ENCODE measurements at places on chromosomes 4 and X. TPM values are rescaled to one million over a fixed set of nuclear protein-coding genes. Genes with fewer than 3 reads are reported as not detected.

DNA sequence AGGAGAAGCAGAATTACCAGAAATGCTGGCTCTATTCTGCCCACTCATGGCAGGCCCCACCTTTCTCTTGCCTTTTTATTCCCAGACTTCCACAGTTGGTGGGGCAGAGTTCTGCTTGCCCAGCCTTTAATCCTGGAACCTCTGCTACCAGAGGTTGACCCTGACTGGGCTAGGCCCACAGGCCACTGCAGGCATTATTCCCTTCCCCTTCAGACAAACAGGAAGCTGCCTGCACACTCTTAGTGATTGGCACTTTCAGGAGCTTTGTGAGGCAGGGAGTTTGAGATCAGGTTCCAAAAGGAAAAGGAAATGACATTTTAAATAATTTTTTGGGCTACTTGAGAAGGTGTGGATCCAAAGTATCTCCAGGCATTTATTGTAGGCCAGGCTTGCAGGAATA is 18.8 kb downstream of the MSN start:
- DNase-seq = no peak

- DNase-seq = no peak
These were observed 1013.0 kb downstream of the STIM2 start for GRCh38 chr4:27873596-27873995.

- no peak for DNase-seq
These were observed 2.7 kb upstream of the ALAS2 start for GRCh38 chrX:55033429-55033828.

- DNase-seq = no peak
These were observed 574.3 kb downstream of the INPP4B start for GRCh38 chr4:142271832-142272231.

DNA sequence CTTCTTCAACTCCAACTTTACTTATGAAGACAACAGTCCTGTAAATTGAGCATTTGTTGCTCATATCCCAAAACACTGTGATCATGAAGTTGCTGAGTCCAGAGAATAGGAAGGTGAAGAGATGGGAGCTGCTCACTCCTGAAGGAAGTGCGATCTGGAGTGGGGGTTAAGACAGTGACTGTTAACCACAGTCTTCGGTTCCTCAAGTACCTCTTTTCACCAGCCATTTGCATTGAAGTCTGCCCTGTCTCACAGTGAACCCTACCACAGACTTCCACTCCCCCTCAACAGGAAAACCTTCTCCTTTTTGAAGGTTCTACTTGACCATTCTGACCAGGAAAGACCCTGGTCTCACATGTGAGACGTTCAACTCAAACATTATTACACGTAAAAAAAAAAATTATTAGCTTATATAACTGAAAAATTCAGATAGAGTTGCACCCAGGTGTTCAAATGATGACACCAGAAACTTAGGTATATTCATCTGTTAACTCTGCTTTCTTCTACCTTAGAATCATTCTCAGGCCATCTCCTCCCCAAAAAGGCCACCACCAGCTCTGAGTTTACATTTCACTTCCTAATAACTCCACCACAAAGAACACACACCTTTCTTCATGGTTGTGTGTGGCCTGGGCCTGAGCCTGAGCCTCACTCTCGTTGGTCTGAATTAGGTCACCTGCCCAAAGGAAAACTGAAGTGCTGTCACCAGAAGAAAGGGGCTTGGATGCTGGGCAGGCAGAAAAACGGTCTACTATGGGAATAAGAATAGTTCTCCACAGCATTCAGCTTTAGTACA is 199.2 kb downstream of the DCTD start:
- DNase-seq = no peak

- DNase-seq = no peak
These were observed 14.0 kb downstream of the ARHGEF6 start for GRCh38 chrX:136766785-136767103.

FAM9C gene
- total RNA-seq = not detected

GRCh38 chr4:37715889-37716402 is 29.8 kb upstream of the RELL1 start:
- peak; percentile 40 for DNase-seq

DNA sequence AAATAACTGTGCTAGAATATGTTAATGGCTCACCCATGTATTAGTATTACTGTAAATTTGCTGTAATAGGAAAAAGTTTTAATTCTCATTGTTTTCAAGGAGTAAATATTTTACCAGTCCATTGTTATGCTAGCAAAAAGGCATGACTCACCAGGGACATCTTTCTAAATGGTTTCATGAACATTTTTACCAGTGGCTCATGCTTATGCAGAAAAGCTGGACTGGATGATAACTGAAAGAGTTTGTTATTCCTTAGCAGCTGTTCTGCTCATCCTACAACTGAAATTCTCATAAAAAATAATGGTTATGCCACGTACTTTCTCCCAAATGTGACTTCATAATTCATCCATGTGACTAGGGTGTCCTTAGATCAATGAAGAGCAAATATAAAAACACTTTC is 111.9 kb upstream of the PCDH18 start:
- DNase-seq = no peak

DNA sequence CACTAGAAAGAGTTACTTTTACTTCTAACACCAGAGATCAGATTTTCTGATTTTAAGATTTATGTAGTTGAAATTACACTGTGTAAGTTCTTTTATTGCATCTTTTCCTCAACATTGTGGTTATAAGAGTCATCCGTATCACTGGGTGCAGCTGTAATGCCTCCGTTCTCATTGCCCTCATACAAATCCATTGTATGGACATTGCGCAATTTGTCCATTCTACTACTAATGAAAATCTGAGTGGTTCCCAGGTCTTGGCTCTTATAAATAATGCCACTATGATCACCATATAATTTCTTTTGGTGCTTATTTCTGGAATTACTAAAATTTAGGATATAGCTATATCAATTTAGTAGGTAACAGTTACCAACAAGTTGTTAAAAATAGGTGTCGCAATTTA is 614.0 kb upstream of the GALNT7 start:
- no peak for DNase-seq

GAGE12E gene
- not detected for total RNA-seq

DNA sequence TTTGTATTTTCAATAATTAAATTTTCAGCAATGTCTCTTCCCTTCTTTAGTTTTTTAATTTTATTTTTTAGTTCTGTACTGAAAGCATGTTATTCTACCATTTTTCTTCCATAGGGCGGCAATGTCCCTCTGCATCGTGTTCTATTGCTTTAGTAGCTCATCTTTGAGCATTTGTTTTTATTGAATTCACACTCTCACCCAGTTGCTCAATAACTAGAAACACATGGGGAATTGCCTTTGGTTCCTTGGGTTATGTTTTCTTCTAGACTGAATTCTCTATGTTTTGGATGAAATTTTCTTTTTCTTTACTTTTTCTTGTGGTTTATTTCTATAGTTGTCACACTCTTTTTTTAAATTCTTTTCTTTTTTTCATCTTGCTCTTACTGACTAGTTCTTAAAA is 233.8 kb upstream of the LDB2 start:
- no peak for DNase-seq

PROM1 gene
- total RNA-seq = 0.02 TPM

HAND2 gene
- total RNA-seq = 0.50 TPM

DNA sequence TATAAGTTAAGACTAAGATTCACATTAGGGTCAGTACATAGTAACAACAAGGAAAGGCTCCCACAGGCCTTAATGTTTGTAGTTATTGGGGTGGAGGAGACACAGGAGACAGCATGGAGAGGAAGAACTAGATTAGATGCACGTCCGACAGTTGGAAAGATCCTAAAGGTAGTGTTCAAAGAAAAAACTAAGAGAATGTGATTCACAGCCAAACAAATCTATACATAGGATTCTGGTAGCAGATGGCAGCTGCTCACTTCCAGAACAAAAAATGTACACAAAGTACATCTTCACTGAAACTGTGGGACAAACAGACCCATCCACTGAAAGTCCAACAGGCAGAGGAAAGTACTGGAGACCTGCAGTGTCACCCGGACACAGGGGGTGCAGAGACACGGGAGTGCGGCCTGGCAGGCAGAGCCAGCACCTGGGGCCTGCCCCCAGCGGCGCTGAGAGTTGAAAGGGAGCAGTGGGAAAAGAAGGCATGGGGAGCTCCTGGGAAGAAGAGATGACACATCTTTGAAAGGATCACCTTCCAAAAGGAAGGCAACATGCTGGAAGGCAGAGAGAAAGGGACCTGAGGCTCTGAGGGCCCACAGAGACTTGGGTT is 40.0 kb downstream of the NELFA start:
- no peak for DNase-seq

GRCh38 chrX:24081661-24082154 is 27.0 kb downstream of the EIF2S3 start:
- DNase-seq = peak; percentile 74

F11 gene
- total RNA-seq = not detected

- no peak for DNase-seq
These were observed 29.7 kb upstream of the SLC25A6 start for GRCh38 chrX:1421433-1422134.

GRCh38 chrX:129618997-129619396 is 35.8 kb downstream of the APLN start:
- no peak for DNase-seq

DNA sequence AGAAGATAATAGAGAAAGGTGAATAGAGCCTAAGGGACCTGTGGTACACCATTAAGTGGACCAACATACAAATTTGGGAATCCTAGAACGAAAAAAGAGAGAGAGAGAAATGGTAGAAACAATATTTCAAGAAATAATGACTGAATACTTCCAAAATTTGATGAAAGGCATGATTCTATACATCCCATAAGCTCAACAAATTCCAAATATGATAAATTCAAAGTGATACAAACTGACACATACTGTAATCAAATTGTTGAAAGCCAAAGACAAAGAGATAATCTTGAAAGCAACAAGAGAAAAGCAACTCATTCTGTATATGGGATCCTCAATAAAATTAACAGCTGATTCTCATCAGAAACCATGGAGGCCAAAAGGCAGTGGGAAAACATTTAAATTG is 20.6 kb upstream of the ZC4H2 start:
- no peak for DNase-seq

PLP1 gene
- total RNA-seq = not detected

GRCh38 chr4:140968371-140968770 is 164.9 kb downstream of the RNF150 start:
- no peak for DNase-seq

DNA sequence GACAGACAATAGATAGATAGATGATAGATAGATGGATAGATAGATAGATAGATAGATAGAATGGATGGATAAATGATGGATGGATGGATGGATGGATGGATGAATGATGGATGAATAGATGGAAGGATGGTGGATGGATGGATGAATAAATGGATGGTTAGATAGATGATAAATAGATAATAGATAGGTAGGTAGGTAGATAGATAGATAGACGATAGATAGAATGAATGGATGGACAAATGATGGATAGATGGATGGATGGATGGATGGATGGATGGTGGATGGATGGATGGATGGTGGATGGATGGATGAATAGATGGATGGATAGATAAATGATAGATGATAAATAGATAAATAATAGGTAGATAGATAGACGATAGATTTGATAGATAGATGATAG is 287.4 kb downstream of the CRLF2 start:
- DNase-seq = no peak

- DNase-seq = peak; percentile 33
These were observed 471.2 kb downstream of the IQCM start for GRCh38 chr4:149344436-149344835.

HPF1 gene
- 81.8 TPM for total RNA-seq

- DNase-seq = no peak
These were observed 320.8 kb downstream of the ADAM29 start for GRCh38 chr4:175238827-175239517.

TMEM187 gene
- total RNA-seq = 9.6 TPM

DNA sequence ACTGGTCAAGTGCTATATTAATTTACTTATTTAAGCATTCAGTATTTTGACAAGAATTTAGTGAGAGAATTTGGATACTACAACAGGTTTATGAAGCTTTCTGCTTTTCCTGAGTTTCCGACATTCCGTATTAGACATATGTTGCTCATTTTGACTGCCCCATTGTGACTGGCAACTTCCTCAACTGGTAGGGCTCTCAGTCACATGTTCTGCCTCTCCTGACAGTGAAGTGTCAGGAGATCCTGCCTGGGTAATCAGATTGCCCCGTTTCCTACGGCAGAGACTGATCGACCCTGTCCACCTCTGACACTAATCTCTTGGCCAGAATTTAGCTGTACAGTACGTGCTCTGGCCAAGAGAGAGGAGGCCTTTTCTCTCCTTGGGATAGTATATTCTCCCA is 49.5 kb downstream of the CLNK start:
- DNase-seq = no peak

- DNase-seq = no peak
These were observed 11.5 kb downstream of the HCFC1 start for GRCh38 chrX:153960077-153960476.

PHOX2B gene
- not detected for total RNA-seq

TRIM75 gene
- total RNA-seq = not detected

CT45A2 gene
- total RNA-seq = not detected

GRCh38 chr4:100935090-100935489 is 412.2 kb downstream of the PPP3CA start:
- DNase-seq = peak; percentile 13

DNA sequence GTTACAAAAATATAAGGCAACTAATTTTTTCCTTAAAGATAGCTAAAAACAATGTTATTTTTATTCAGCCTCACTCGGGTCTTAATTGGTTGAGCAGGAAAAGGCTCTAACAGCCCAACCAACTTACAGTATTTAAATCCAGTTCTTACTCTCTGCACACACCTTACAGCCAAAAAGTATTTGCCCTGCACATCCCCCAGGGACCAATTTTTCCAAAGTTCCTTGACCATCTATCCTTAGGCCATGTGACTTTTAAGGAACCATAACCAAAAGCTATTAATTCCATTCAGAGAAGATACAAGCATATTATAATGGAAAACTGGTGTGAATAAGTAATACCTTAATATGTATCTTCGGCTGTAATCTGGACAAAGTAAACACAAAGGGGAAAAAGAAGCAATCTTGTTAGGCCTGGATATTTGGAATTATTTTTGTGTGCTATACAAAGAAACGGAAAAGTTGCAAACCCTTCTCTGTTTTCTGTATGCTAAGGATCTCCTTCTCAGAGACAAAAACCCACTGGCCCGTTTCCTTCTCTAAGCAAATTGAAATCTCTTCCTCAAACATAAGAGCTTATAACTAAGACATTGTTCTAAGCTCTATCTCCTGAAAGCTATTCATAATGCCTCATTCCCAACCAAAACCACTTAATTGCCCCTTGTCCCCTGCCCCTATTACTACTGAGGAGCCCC is 1.0 kb upstream of the THAP9 start:
- DNase-seq = peak; percentile 6

GASK1B gene
- 217 TPM for total RNA-seq

DNA sequence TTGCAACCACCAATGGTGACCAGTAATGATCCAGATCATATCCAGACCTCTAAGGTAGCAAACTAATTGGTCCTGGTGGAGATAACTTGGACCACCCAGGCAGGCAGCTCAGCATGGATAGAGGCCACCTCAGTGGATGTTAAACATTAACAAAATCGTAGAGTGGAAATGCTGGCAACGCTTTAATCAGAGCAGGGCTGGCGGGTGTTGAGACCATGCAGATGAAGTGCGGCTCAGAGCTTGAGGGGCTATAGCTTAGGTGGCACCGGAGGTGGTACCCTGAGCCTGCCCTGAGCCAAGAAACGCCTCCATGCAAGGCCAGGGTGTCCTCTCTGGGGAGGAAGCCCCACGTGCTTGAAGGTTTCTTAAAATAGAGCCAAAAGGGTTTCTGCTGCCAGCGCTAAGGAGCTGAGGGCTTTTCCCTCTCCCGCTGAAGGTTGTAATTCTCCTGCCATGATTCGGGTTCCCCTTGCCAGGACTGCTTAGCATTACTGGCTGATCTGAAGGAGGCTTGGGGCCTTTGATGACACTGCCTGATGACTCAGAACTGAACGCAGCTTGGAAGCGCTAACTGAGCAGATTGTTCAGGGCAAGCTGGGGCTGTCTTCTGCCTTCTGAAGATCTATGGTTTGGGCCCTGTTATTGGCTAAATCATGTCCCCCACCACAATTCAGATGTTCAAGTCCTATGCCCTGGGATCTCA is 177.8 kb upstream of the ATP6AP2 start:
- DNase-seq = peak; percentile 28
